LoVo (cell line): ENCODE measurements at places on chromosomes 12 and 14.

- no peak for DNase-seq
Measured at GRCh38 chr12:20201733-20202132, 166.6 kb upstream of the PDE3A start.

DNA sequence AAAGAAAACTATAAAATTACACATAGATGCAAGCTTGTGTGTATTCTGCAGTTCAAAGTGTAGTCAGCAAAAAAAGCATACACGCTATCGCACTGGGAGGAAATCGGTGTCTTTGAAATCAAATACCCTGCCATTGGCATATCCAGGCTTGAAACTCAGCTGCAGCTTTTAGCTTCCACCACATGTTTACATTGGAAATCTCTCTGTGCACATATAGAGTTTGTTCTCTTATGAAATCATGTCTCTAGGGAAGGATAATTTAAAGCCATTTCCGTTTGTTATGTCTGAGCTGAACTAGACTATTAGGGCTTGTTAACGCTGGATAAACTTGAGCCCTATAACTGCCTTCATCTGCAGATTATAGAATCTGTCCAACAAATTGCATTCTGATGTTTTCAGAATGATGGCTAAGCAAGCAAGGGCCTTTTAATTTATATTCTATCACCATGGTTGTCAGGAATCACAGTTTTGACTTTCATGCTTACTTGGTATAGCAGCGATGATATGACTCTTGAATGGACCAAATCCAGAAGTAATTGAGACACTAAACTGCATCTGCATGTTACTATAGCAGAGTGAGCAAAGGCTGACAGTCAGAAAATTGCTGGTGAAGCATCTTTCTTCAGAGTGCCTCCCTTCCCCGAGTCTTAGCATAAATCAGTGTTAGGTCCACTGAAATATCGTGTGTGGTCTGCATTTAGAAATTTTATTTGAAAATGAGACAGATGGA is 442.8 kb downstream of the ZFP36L1 start:
- DNase-seq: no peak

DNA sequence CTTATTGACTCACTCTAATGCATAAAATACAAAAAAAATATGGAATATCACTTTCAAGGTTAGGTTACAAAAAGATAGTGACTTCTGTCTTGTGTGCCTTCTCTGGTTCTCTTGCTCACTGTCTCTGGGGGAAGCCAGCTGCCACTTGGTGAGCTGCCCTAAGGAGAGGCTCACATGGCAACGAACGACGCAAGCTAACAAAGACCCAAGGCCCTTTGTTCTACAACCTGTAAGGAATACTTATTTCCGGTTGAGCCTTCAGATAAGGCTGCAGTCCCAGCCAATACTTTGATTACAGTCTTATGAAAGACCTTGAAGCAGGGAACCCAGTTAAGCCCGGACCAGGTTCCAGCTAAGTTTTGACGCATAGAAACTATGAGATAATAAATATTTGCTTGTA is 242.4 kb upstream of the TBX3 start:
- no peak for DNase-seq

- DNase-seq: no peak
Measured at GRCh38 chr12:76852106-76852505, 26.7 kb downstream of the CSRP2 start.

GRCh38 chr12:92674500-92674899 is 28.3 kb upstream of the PLEKHG7 start:
- no peak for DNase-seq

- DNase-seq: peak; percentile 76
Measured at GRCh38 chr12:38138225-38139221, 178.1 kb upstream of the ALG10B start.

- DNase-seq: no peak
Measured at GRCh38 chr14:100604121-100604501, 16.9 kb upstream of the BEGAIN start.

DNA sequence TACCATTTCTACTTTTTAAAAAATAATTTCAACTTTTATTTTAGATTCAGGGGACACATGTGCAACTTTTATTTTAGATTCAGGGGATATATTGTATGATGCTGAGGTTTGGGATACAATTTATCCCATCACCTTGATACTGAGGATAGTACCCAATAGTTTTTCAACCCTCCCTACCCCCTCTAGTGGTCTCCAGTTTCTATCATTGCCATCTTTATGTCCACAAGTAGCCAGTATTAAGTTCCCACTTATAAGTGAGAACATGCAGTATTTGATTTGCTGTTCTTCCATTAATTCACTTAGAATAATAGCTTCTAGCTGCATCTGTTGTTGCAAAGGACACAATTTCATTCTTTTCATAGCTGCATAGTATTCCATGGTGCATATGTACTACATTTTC is 162.5 kb downstream of the ANKS1B start:
- no peak for DNase-seq

DNA sequence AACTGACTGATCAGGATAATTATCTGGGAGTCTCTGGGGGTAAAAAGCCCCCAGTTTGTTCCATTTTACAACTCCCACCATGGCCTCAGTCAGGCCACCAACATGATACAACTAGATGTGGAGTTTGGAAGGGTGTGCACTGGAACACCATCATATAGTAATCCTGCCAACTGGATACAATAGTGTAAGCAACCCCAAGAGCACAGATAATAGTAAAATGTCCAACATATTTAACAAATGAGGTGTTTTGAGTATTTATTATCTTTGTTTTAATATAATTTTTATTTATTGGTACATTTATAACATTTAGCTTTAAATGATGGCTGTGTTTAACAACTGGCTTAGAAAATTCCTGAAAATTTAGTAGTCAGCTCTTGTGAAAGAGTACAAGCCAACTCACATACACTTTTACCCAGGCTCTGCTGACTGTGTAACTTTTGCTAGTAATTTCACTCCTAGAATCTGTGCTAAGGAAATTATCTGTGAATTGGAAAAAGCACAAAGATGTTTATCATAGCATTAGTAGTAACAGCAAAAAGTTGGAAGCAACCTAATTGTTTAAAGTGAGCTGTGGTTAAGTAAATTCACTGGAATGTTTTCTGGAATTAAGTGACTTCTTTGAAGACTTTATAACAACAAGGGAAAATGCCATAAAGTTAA is 196.8 kb downstream of the RAD51B start:
- no peak for DNase-seq

GRCh38 chr12:92020983-92021665 is 124.5 kb downstream of the BTG1 start:
- DNase-seq: no peak

DNA sequence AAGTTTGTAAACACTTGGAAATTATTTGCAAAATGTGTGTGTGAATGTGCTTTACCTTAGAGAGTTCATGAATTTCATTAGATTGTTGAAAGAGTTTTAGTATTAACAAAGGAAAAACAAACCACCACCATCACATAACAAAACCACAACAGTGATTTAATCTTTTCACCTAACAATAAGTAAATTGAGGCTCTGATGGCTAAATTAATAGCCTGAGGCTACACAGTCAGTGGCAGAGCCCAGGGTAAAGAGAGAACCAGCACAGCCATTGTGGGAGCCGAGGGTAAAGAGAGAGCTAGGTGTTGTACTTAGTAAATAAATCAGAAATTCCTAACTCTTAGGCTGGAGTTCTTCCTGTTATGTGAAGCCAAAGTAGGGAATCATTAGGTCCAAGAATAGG is 51.2 kb upstream of the CAPRIN2 start:
- no peak for DNase-seq

GRCh38 chr12:66456612-66457011 is 154.3 kb downstream of the HELB start:
- no peak for DNase-seq

GRCh38 chr12:50110762-50111351 is 1.2 kb upstream of the COX14 start:
- DNase-seq: peak; percentile 45

DNA sequence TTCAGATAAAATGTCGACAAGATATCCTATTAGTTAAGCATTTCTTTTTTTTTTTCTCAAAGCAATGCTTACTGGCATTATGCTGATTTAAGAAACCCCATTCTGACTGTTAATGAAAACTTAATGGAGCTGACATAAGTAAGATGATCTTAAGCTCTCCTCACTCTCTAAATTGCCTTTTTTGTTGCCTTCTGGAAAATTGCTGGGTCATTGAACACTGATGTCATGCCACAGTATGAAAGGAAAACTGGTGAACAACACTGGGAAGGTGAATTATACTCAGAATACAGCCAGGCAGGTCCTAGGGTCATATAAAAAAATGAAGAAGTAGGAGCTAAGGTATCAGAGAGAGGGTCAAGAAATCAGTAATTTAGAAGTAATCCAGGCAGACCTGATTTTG is 179.9 kb downstream of the BTG1 start:
- no peak for DNase-seq

- DNase-seq: no peak
Measured at GRCh38 chr14:57865403-57866198, at the start of gene SLC35F4. Gene SLC35F4 (minus strand): TSS chr14:57866092.

- DNase-seq: no peak
Measured at GRCh38 chr12:16504200-16504599, 101.8 kb downstream of the LMO3 start.

DNA sequence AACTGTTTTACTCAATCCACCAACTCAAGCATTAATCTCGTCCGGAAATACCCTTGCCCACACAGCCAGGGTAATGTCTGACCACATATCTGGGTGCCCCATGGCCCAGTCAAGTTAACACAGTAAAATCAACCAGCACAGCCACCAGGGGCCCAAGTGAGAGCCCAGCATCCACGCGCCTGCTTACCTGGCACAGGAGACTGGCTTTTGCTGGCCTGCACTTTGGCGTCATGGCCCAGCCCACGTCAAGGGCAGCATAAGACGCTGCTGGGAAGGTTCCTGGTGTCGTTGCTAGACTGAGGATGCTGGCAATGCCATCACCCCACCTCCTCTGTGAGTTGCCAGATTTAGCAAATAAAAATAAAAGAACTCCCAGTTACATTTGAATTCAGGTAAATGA is 53.6 kb upstream of the BCL11B start:
- DNase-seq: no peak

DNA sequence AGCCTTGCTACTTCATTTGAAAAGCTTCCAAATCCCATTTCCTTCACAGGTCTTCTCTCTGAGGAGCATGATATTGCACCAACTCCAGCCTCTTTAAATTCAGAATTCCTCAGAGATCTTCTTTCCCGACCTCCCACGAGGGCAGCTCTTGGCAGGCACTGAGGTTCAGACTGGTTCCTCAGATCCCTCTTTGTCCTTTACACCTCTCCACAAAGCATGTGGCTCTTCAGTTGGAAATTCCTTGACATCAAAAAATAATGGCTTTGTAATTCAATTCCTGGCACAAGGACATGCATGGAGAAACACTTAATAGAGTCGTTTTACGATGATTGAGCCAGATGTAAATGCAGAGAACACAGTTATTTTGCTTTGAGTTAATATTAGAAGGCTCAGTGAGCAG is 63.2 kb upstream of the TMX1 start:
- DNase-seq: no peak

DNA sequence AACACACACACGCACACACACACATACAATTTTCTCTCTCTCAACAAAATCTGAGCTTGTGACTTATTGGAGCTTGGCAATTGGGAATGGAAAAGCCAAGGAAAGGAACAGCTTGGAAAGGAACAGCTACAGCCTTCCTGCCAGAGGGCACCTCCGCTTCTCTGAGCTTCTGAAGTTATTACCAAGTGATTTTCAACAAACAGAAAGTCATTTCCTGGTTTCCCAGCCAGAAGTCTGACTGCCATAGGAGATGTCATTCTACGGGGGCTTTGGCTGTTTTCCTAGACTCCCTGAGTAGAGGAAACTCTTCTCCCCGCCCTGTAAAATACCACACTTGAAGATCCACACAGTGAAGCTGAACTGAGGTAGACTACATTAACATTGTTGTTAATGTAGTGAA is 198.3 kb downstream of the CFAP54 start:
- DNase-seq: no peak

DNA sequence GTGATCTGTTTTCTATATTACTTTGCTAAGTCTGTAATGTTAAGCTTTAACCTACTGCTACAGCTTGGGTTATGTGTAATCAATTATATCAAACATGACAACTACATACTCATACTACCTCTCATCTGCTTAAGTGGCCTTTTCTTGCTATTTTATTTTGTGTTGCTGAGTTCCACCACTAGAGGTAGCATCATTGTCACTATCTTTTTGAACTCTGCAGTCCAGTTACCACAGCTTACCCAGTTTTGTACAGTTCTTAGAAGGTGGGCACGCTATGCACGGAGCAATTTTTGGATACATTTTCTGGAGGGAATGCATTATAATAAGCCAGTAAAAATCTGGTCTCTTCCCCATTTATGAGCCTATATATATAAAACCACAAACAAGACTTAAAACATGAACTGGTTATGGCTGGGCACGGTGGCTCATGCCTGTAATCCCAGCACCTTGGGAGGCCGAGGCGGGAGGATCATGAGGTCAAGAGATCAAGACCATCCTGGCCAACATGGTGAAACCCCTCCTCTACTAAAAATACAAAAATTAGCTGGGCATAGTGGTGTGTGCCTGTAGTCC is 48.5 kb downstream of the SAV1 start:
- peak; percentile 49 for DNase-seq

GRCh38 chr14:21527318-21527679 is 1.2 kb upstream of the SALL2 start:
- DNase-seq: no peak

- DNase-seq: no peak
Measured at GRCh38 chr12:102993537-102993936, 36.1 kb downstream of the ASCL1 start.

DNA sequence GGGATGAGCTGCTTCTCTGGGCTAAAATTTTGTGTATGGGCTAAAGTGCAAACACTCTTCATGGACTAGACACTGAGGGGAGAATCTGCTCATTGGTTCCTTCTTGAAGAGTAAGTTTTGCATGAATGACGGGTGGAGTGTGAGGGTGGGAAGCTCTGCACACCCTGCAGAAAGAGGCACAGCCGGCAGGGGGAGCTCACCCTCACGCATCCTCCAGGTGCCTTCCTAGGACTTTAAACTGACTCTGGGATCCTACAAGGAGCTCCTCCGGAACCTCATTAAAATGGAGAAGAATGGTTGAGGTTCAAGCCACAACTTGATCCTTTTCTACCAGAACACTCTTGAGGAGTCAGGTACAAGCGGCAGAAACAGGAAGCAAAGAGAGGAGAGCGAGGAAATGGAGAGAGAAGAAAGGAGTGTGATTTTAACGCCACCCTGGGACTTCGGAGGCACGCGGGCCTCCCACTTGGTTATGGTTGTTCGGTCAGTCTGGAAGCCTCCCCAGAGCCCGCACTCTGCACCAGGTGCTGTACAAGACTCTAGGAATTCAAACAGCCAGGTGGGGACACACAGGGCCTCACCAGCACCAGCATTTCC is 87.5 kb downstream of the SETD3 start:
- peak; percentile 45 for DNase-seq

DNA sequence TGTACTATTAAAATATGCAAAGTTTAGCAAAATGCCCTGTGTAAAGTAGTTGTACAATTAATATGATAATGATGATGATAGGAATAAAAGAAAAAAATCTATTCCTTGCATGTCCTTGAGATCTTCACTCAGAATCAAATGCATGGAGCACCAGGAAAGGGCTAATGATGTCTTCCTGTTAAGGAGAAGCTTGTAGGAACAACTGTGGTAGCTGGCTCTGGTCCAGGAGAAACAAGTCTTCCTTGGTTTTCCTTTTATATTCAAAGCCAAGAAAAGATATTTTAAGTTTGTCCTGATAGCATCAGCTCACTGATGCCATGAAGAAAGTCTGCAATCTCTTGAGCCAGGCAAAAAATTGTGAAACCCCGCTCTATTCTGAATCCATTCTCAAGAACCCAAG is 138.9 kb downstream of the PIK3C2G start:
- DNase-seq: no peak
